Stimulated activated naive CD8-positive, alpha-beta T cell treated with anti-CD3 and anti-CD28 coated beads, Interleukin-15, amount 100 ng/mL, for 72 hours (primary cell): ENCODE measurements at places on chromosomes 2 and 18.

GRCh38 chr2:38056216-38056615 is 19.7 kb downstream of the CYP1B1 start:
- no peak for DNase-seq

DNA sequence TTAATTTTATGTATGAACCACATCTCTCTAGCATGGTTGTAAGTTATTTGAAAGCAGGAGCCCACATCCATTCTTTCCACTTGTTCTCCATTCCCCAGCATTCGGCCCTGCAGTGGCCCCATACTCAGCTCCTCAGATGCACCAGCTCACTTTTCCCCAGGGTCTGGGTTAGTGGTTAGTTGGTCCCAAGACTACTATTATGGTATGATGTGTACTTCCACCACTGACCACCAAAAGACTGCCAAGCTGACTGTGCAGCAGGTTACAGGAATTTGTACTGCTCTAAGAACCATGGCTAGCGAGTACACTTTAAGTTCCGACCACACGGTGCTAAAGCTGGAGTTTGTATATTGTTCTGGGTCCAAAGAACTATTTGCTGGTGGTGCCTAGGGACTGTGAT is 413.6 kb upstream of the TCF4 start:
- DNase-seq = no peak

GRCh38 chr2:61368687-61369665 is 101.9 kb downstream of the USP34 start:
- no peak for DNase-seq

DNA sequence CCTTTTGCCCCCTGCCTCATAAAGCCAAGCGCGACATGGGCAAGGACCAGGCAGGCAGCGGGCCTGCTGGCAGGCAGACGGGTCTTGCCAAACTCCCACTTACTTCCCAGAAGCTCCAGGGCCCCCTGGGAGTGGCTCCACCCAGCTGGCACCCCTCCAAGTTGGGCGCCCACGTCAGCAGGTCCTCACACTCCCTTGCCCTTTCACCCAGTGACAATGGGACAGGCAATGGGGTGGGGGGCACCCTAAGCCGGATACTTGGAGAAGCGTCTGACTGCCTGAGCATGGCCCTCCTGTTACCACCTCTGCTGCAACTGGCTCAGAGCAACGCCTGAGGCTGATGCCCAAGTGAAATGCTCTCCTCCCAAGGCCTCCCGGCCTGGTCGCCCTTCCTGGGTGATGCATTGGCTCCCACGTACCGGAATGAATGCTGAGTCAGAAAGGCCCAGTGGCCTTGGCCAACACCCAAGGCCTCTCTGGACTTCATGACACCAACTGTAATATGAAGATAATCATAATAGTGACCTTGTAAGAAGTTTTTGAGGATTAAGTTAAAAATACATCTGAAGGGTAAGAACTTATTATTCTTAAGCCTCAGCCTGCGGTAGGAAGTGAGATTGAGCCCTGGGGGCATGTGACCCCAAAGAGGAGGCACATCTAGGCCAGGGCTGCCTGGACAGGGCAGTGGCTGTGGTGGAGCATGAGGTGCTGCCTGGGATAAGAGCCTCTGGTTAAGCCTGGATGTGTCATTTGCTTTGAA is 31.6 kb downstream of the KCNK3 start:
- DNase-seq = no peak

DNA sequence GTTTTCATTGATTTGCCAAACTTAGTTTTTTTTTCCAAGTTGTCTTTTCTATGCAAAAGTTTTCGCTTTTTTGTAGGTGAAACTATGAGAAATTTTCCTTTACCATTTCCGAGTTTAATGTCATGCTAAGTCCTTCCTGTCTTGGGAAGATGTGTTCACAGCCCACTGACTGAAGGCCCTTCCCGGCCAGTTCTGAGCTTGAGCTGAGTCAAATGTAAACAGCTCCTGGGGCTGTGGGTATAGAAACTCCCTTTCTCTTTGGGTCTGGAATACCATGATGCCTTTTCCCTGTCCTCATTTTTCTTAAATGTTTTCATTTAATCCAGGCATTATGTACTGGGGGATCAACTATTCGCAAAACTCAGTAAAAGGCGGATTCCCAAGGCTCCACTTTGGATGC is 69.8 kb upstream of the IL1R1 start:
- no peak for DNase-seq

- DNase-seq = peak; percentile 69
Measured at GRCh38 chr18:76376668-76377358, 118.2 kb downstream of the ZNF516 start.

- peak; percentile 44 for DNase-seq
Measured at GRCh38 chr2:136051001-136051724, 65.7 kb upstream of the DARS1 start.

GRCh38 chr18:45423659-45424058 is 191.6 kb upstream of the SLC14A2 start:
- no peak for DNase-seq

DNA sequence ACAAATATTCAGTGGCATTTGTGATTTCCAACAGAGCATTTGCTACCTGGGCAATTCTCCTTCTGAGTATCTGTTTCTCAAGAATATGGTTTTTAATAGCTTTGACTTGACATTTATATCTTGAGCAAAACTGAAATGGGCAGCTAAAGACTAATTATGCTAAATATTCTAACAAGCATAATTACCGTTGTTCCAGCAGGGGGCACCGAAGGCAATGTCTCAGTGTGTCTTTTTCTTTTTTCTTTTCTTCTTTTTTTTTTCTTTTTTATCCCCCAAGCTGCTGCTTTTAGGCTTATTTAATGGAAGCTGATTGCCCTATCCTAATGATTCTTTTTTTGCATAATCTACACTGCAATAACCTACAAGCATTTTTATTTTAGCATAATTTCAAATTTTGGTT is 138.9 kb upstream of the NABP1 start:
- no peak for DNase-seq

- no peak for DNase-seq
Measured at GRCh38 chr18:61006687-61007224, 326.5 kb upstream of the CDH20 start.

GRCh38 chr2:241073166-241074064 is 28.7 kb downstream of the MTERF4 start:
- DNase-seq = no peak

DNA sequence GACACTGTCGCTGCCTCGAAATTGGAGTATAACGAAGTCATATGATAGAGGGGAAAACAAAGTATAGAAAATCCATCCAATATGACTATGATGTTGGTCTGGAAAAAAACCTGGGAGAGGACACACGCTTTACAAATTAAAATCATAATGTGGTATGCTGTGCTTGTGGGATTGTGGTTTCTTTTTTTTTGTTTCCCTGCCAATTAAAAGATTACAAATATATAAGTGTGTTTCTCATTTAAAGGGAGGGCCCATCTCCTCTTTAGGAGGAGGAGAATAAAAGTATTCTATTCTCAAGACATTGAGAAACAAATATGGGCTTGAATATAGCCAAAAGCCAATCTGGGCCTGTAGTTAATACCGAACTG is 86.6 kb downstream of the EPHA4 start:
- no peak for DNase-seq

GRCh38 chr2:25286025-25286400 is 55.7 kb downstream of the DNMT3A start:
- peak; percentile 80 for DNase-seq

DNA sequence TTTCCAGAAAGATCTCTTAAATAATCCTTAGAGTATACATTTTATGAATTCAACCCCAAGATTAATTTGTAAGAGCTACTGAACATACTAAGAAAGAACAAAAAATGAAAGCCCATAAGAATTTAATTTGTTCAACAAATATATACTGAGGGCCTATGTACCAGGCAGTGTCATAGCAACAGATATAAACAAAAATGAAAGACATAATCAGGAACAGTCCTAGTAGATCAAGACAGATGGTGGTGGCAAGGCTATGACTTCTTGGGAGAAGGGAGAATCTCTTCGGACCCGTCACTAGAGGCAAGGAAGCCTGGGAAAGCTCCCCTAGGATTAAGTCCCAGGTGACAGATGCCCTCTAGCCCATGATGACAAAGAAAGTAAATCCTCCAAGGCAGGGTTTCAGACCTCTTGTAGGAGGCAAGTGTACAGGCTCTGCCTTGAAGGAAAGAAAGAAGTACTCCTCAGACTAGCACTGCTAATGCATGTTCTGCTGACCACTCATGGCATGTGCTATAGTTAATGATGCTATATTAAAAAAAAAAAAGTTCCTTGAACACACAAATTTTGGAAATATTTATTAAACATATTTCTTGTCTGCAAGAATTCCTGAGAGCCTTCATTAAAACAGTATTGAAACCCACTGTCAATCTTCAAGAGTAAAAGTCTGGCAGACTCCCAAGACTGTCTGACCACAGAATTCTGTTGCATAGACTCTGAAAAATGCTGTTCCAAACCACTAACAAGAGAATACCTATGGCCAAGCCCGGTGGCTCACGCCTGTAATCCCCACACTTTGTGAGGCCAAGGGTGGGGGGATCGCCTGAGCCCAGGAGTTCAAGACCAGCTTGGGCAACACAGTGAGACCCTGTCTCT is 31.5 kb downstream of the NOL10 start:
- no peak for DNase-seq

DNA sequence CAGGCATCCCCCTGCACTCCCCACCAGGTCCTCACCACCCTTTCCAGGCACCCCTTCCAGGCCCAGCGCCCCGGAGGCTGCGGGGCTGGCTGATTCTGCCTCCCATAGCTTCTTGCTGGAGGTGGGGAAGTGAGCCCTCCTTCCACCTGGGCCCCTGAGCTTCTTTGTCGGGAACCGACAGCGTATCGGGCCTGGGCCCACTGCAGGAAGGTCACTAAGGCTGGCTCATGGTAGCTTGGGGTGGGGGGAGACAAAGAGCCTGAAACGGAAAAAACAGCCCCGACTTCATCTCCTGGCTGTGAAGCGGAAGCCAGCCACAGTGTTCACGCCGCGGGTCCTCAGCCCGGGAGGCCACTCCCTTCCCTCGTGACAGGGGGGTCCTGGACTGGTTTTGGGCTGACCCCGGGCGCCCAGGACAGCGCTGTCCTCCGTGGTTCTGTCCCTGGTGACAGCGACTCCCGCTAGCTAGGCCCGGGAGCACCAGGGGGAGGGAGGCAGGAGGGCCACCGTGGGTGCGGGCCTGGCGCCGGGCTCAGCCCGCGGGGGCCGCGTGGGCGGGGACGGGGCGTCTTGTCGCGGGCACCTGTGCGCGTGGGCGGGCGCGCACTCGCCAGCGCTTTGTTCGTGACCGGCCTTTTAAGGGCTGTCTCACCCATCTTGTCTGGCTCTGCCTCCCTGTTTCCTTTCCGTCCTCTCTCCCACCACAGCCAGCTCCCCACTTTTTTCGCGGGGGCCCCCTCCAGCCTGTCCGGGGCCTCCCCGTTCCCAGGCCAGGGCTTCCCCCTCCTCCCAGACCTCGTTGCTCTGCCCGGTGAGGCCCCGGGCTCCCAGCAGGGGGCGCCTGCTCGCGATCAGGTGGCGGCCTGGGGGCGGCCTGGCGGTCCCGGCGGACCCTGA is 64.9 kb downstream of the DNMT3A start:
- peak; percentile 91 for DNase-seq

- no peak for DNase-seq
Measured at GRCh38 chr2:56960581-56960980, 776.8 kb downstream of the CCDC85A start.

GRCh38 chr2:101200676-101201075 is 49.5 kb upstream of the TBC1D8 start:
- DNase-seq = no peak

GRCh38 chr2:232584238-232584637 is 33.7 kb downstream of the EIF4E2 start:
- no peak for DNase-seq

- DNase-seq = no peak
Measured at GRCh38 chr2:236117861-236118269, 50.3 kb downstream of the GBX2 start.

DNA sequence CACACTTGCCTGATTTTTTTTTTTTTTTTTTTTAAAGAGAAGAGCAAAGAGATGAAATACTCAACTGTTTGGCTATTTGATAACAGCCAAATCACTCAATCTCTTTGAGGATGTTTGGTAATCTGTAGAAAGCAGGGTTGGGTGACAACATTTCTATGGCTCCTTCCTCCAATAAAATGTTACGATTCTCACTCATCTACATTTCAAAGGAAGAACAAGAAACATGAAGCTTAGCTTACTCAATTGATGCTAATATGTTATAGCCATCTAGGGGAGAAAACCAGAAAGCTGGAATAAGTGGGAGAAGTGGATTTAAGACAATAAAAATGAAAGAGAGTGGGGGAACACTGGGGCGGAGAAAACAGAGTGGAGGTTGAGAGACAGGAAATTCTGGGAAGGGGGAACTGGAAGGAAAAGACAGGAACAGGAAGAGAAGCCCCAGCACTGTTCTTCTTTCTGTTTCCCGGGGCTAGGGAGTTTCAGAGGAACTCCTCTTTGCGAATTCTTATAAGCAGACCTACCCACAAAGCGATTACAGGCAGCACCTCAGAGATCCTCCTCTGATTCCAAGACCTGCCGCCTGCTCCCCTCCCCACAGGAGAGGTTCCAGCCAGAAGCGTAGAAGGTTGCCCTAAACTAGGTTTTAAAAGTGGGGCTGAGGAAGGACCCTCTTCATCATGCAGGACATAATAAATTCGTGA is 13.3 kb downstream of the ST3GAL5 start:
- DNase-seq = no peak

- DNase-seq = no peak
Measured at GRCh38 chr2:28178946-28179345, 213.7 kb upstream of the FOSL2 start.

GRCh38 chr2:30923623-30924022 is 116.4 kb upstream of the CAPN13 start:
- no peak for DNase-seq

- DNase-seq = no peak
Measured at GRCh38 chr2:45131587-45131986, 122.3 kb upstream of the SIX2 start.

DNA sequence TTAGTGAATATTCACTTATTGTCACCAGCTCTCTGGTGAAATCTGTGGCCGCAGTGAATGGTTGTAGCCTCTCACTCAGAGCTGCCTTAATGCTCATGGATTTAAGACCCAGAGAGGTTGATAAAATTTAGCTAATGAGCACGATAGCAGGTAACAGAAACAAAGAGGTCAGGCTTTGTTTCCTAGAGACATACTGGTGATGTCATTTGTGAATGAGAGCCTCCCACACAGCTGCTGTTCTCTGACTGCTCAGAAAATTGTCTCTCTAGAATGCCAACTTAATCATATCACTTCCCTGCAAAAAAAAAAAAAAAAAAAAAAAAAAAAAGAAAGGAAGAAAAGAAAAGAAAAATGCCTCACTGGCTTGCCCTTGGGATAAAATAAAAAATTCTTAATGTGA is 411.7 kb upstream of the MYT1L start:
- no peak for DNase-seq

DNA sequence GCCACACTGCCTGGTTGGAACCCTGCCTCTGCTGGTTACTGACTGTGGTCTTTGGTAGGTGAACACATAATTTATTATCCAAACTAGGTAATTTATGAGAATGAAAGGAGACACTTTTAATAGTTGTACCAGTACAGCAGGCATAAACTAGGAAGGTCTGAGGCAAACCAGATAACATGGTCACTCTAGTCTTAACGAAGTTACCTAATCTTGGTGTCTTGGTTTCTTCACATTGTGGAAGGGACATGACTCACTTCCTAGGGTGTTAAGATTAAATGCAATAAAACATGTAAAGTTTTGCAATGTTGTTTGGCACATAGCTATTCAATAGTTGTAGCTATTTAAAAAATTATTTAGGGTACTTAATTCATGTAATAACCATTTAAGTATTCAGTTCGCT is 23.3 kb downstream of the SPTBN1 start:
- no peak for DNase-seq
